A673 (cell line): ENCODE measurements at places on chromosomes 6 and 20.
A peak's percentile ranks its signal among the peaks of the same experiment; 100 is the strongest.

DNA sequence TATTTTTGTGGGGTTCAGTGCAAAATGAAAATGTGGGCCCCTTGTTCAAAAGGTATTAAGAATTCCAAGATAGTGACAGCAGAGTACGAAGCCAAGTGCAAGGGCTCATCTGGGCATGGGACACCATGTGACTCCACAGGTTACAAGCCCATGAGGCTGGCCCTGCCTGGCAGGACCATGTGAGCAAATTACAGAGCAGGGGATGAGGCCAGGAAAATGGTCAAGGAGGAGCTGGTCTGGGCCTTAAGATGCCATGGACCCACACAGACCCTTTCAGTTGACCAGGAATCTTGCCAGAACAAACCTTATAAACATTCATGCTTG lies 86.9 kb downstream of the SNX5 start:
- no peak for DNase-seq
- H3K4me1 ChIP-seq, result peaks cover 7% of the 10 kb centered on the region
- H3K27me3 ChIP-seq, result no peaks in the 10 kb centered on the region
- no peaks in the 10 kb centered on the region for H3K36me3 ChIP-seq
- H3K4me3 ChIP-seq, result no peak overlapping the region

DNA sequence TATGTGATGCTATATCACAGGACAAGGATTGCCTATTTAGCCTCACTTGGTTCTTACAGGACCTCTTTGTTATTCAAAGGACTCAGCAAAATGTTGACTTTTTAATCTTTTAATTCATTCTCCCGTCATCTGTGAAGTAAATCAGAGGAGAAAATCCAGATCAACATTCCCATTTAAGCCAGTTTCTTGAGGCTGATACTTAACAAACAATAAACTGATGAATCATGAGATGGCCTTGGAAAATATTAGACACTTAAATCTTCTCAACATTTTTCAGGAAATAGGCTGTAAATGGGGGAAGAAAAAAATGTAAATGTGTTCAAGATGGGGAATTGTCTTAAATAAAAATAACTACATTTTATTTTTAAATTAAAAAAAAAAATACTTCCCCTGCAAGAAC lies 55.9 kb upstream of the UBR2 start:
- DNase-seq, result no peak
- H3K4me1 ChIP-seq, result no peaks in the 10 kb centered on the region
- H3K27me3 ChIP-seq, result no peaks in the 10 kb centered on the region
- no peak overlapping the region for H3K27ac ChIP-seq
- H3K4me3 ChIP-seq, result no peak overlapping the region
- no peaks in the 10 kb centered on the region for H3K36me3 ChIP-seq

DNA sequence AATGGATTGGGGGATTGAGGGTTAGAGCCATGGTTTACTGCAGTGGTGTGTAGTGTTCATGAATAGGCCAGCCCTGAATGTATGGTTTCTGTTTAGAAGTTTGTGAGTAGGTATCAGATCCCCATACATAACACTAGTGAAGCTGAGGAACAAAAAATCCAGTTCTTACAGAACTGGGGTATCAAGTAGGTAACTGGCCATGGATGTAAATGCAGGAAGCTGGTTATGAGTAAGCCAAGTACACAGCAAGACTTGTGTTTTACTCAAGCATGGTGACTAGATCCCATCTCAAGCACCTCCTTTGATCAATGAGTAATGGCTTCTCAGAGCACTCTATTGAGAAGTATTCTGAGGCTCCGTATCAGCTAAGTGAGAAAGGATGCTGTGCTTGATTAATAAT lies 613.7 kb upstream of the FLRT3 start:
- DNase-seq, result no peak
- no peaks in the 10 kb centered on the region for H3K27me3 ChIP-seq
- no peaks in the 10 kb centered on the region for H3K4me1 ChIP-seq
- H3K4me3 ChIP-seq, result no peak overlapping the region
- H3K36me3 ChIP-seq, result no peaks in the 10 kb centered on the region
- no peak overlapping the region for H3K27ac ChIP-seq

DNA sequence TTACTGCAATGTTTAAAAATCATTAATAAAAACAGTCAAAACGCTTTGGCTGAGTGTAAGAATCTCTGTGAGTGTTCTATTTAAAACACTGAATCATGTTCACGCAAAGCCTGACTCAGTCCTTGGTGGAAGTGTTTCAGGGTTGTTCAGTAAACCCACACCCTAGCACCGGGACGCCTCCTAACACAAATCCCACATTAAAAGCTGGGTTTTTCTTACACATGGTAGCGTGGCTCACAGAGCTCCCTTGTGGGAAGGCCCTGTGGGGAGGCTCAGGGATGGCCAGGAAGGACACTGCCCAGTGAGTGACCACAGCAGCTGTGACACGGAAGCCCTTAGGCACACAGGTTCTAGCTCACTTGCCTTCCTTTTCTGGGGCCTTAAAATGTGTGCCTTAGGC lies 80.2 kb downstream of the GMPR start:
- H3K27ac ChIP-seq, result peak overlapping the region; percentile 43
- DNase-seq, result no peak

DNA sequence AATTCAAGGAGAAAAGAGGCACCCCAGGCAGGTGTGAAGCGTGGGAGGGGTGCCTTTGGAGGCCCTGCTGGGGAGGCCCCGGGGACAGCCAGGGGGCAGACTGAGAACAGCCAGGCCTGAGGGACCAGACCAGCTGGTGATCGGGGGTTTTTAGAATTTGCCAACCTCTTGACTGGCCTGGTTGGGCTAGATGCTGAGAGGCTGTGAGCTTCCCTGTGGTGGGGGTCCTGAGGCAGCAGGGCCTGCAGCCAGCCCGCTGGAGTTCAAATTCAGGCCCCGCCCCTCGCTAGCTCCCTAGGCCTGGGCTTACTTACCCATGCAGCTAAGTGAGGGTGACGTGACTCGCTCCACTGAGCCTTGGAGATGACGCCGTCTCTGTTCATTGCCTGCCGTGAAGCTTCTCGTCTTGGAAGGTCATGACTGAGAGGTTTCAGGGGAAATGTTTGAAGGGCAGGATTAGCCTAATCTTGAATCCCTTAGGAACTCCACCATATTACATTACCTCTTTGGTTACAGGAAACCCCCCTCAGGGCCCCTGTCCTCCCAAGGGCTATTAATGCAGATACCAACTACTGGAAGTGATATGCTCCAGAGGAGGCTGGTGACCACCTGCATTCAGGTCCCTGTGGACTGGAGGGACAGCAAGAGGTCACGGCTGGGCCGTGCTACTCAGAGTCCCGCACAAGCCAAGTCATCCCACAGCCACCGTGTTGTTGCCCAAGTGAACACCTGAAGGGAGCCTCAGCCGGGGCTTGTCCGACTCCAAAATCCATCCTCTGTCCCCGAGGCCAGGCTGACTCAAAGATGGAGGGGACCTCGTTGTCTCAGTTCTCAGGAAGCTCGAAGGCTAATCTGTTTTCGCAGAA lies 73.9 kb upstream of the DUSP22 start:
- no peak for DNase-seq
- H3K4me1 ChIP-seq, result no peaks in the 10 kb centered on the region
- no peaks in the 10 kb centered on the region for H3K27me3 ChIP-seq
- no peak overlapping the region for H3K27ac ChIP-seq

- no peak overlapping the region for H3K4me3 ChIP-seq
- no peak for DNase-seq
- H3K4me1 ChIP-seq, result no peaks in the 10 kb centered on the region
- no peaks in the 10 kb centered on the region for H3K27me3 ChIP-seq
- no peaks in the 10 kb centered on the region for H3K36me3 ChIP-seq
These were observed 479.0 kb upstream of the CITED2 start for GRCh38 chr6:139853302-139853992.

GRCh38 chr6:53544217-53544469 lies 758 bp downstream of the GCLC start:
- peak overlapping the region; percentile 74 for H3K4me3 ChIP-seq
- no peaks in the 10 kb centered on the region for H3K36me3 ChIP-seq
- peak; percentile 27 for DNase-seq
- H3K27me3 ChIP-seq, result no peaks in the 10 kb centered on the region

- no peaks in the 10 kb centered on the region for H3K27me3 ChIP-seq
- H3K36me3 ChIP-seq, result no peaks in the 10 kb centered on the region
- H3K4me1 ChIP-seq, result peaks cover 11% of the 10 kb centered on the region
These were observed 20.0 kb upstream of the MPC1 start for GRCh38 chr6:166402582-166403277.

GRCh38 chr20:19937218-19937617 lies 79.9 kb upstream of the NAA20 start:
- H3K4me1 ChIP-seq, result peaks cover 11% of the 10 kb centered on the region
- no peak overlapping the region for H3K4me3 ChIP-seq
- H3K27me3 ChIP-seq, result no peaks in the 10 kb centered on the region
- H3K36me3 ChIP-seq, result no peaks in the 10 kb centered on the region
- no peak for DNase-seq
- H3K27ac ChIP-seq, result no peak overlapping the region

- peaks cover 20% of the 10 kb centered on the region for H3K27me3 ChIP-seq
- no peak overlapping the region for H3K4me3 ChIP-seq
- no peaks in the 10 kb centered on the region for H3K36me3 ChIP-seq
These were observed 80.6 kb downstream of the GJA10 start for GRCh38 chr6:89974834-89975233.
